ENCODE measurements at places on chromosomes 12 and 14.

DNA sequence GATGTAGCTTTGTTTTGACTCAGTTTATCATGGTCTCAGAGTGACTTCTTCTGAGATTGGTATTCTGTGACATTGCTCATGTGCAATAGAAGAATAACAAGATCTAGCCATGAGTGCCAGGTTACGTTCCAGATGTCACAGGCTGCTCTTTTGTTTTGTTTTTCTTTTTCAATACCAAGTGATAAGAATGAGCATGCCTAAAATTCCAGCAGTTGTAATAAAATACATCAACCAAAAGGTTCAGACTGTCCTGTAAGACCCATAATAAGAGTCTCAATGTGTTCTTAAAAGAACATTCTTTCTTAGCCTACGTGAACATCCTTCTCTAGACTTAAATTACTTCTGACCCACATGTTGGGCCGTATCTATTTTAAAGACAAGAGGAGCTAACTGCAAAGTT, 669.2 kb downstream of the DIO2 start:
- no peak for DNase-seq

GRCh38 chr12:116200812-116201211, 76.7 kb downstream of the MED13L start:
- DNase-seq: no peak

- no peak for DNase-seq
Measured at GRCh38 chr12:55716582-55716957, 724 bp downstream of the BLOC1S1 start.

GRCh38 chr14:41699486-41699885, 92.8 kb downstream of the LRFN5 start:
- DNase-seq: no peak

- no peak for DNase-seq
Measured at GRCh38 chr12:76916170-76916540, 37.3 kb upstream of the CSRP2 start.

- DNase-seq: no peak
Measured at GRCh38 chr14:61484826-61485584, 163.6 kb downstream of the PRKCH start.

DNA sequence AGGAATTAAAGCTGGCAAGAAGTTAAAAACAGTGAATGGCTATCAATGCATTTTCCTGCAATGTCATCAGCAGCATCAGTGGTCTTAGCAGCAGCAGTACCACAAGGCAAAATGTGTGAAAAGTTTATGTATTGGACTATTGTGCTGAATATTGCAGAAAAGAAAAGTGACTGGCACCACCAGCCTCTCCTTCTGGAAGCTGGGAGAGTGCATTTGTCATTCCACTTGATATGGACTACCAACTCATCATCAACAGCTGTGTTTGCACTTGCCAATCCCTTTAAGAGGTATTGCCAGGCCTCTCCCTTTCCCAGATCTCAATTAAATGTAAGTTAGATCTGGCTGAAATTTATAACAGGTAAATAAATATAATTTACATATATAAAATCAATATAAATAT, 151.0 kb upstream of the GZMB start:
- DNase-seq: no peak

- DNase-seq: no peak
Measured at GRCh38 chr12:95224202-95225170, 6.9 kb downstream of the VEZT start.

DNA sequence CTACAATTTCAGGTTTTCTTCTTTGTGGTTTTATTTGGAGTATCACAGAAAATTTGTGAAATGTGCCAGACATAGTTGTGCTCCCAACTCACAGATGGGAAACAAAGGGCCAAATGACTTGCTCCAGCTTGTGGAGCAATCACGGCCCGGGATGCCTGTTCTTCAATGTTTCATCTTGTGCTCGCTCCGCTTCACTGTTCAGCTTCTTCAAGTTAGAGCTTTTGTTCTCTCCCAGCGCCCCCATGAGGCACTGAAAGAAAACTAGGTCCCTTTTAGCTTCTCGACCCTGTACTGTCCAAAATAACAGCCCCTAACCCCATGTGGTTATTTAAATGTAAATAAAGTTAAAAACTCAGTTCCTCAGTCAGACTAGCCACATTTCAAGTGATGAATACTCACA, 187.9 kb upstream of the STXBP6 start:
- no peak for DNase-seq

DNA sequence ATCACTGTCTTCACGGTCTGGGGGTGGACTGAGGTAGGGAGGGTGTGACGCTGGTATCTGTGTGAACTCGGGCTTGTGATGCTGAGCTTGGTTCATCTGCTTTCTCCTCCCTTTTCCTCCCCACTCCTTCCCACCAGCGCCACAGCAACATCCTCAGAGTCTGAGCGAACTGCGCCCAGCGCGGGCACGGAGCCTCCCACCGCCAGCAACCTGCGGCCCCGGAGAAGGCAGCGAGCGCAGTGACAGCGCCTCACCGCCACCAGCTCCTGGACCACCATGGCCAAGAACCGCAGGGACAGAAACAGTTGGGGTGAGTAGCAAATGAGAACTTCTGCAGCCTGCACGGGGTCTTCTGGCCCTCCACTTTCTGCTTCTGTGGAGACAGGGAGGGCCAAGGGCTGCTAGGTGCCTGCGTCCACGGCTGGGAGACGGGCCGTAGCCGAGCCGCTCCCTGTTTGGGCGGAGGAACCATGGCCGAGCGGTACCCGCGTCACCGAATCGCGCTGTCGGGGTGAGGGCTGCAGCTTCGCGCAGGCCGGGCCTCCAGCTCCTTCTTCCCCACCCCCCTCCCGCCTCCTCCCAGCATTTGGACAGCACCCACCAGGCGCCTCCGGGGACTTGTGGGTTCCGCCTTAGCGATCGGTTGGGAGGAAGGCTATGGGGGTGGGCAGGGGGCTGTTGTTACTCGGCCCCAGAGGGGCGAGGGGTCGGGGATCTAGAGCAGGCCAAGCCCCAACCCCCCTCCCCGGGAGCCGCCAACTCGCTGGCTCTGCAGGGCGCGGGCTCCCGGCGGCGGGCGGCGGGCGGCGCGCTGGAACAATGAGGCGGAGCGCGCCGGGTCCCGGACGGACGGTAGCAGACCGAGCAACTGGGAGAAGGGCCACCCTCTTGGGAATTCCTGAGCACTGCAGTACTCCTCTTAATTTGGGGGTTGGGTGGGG, at the start of gene ATL1:
Gene ATL1, plus strand, starts transcription at position 156 of the 941 bp plus-strand sequence. Its CDS starts 121 bp downstream, at position 277.
- DNase-seq: peak; percentile 31

DNA sequence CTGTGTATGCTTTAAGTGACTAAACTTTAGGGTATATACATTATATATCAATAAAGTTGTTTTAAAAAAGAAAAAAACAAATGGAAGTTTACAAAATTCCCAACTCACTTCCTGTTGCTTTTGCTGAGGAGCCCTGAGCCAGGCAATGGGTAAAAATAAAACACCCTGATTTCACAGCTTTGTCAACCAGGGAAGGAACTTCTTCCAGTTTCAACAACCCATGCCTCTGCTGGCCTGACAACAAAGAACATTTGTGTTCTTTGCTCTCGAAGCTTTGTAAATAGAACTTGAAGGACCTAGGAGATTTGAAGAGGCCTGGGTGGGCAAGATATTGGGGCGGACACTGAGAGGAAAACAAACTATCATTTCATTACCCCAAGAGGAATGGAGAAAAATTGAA, 141.2 kb upstream of the NOS1 start:
- DNase-seq: no peak

GRCh38 chr14:33241331-33241730, 302.7 kb downstream of the NPAS3 start:
- DNase-seq: no peak

GRCh38 chr12:44372259-44372658, 503.9 kb downstream of the NELL2 start:
- no peak for DNase-seq

- no peak for DNase-seq
Measured at GRCh38 chr14:62369919-62370560, 607.8 kb downstream of the SNAPC1 start.

DNA sequence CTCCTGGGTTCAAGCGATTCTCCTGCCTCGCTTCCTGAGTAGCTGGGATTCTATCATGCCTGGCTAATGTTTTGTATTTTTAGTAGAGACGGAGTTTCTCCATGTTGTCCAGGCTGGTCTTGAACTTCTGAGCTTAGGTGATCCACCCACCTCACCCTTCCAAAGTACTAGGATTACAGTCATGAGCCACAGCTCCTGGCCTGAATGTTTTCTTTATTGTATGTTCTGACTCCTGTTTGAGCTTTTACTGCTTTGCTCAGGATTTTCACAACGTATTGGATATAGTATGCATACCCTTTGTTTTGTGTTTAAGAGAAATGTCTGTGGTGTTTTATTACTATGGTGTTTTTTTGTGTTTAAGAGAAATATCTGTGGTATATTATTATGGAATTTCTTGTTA, 37.2 kb downstream of the ATF7IP start:
- no peak for DNase-seq

DNA sequence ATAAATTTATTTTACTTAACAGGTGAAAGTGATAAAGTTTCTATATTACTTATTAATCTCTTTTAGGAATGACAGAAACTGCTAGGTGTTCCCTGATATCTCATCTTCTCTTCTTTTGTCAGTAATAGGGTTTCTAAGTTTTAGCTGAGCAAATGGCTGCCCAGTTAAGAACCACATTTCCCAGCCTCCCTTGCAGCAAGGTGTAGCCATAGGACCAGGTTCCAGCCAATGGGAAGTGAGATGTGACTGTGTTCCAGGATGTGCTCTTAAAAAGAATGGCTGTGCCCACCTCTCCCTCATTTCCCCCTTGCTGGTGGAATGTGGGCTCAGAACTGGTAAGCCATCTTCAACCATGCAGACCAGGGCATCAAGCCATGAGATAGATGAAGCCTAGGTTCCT, 165.6 kb downstream of the HELB start:
- DNase-seq: no peak

DNA sequence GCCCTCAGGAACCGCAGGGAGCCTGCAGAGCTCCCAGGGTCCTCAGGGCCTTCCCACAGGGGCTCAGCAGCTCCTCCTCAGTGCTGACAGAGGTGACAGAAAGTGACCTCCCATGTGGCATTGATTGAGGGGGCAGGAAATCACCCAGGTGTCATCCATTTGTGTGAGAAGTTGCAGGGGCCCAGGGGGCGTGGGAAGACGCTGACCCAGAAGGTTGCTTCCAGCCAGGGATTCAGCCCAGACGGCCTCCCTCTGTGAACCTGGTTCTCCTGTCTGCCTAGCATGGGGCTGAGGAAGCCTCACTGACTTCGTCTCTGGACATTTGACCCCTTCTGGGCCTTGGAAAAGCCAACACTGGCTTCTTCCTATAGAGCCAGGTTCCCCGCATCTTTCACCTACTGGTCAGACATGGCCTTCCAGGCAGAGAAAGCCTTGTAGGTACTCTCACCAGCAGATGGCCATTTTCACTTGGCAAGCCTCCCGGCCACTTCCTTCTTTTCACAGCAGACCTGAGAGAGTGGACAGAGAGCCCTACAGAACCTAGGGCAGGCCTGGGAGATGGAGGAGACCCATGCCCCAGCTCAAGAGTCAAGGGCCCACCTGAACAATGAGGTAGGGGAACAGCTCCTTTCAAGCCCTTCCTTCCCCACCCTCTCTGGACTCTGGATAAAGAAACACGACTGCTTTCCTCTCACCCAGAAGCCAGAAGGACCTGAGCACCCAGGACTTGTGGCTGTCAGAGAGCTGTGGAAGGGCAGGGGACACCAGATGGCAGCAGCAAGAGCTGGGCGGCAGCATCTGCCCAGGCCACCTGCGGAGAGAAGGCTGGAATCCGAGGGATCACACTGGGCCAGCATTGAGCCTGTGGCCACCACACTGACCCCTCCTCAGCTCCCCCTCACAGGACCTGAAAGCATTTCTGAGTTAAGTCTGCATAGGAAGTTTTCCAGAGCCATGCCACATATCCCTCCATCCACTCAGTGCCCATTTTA, 377.8 kb downstream of the DPF3 start:
- no peak for DNase-seq

DNA sequence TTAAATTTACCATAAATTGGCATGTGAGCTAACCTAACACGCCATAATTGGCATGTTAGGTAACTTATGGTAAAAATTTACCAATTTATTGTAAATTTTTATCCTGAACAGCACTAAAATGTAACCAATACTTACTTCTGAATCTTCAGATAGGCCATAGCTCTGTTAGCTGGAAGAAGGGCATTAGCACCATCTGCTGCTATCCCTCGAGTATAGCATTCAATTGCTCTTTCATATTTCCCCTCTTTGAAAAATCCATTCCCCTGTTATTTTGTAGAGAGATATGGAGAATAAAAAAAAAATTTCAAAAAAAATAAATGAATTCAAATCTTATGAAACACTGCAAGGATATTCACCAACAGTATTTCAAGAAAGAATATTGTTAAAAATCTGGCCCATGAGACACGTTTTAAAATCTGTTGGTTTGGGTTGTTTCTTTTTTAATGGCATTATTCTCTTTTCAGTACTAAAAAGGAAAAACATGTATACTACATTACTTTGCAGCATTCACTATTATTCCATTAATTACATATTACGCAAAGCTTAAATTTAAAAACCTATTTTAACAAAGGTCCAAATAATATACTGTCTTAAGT, 19.1 kb downstream of the RPAP3 start:
- DNase-seq: no peak

DNA sequence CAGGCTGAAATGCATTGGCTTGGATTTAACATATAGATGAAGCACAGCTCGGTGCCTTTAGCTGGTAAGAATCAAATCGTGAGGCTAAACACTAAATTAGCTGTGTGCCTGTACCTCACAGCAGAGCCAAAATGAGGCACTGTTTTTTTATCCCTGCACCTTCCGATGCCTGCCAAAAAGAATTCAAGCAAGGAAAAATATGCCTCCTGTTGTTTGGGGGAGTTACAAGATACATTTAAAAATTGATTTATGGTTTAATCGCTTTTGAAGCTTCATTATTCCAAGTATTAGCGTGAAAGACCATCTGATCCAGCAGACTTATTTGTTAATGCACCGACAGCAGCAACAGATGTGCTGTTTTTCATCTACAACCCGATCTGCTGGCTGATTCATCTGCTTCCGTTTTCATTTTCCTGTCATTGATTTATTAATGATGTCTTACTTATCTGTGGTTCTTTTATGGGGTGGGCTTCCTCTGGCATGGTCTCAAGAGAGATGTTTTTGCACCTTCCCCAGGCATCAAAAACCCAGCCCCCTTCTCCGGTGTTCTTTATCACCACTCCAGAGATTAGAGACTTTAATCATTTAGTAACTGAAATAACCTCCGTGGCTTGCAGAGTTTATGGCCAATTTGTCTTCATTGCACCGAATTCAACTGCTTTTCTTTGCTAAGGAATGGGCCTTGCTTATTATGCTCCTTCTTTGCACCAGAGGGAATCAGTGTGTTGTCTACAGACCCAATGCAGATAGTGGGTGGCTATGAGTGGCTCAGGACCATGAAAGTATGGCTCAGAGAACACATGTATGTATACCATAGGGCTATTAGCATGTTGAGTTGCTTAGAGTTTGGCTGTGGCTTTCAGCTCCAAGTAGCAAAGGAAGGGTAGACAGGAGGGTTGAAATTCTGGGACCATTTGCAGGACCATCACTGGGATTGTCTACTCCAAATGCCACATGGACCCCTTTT, 166.8 kb upstream of the TMEM260 start:
- DNase-seq: no peak

GRCh38 chr12:66648033-66648735, 30.7 kb downstream of the GRIP1 start:
- DNase-seq: no peak

Measured in stimulated activated CD4-positive, alpha-beta T cell treated with anti-CD3 and anti-CD28 coated beads, Interleukin-2, amount 100 ng/mL, for 48 hours (primary cell).